Glutamatergic neuron (in vitro differentiated cells): ENCODE measurements at places on chromosomes 3 and 15.

DNA sequence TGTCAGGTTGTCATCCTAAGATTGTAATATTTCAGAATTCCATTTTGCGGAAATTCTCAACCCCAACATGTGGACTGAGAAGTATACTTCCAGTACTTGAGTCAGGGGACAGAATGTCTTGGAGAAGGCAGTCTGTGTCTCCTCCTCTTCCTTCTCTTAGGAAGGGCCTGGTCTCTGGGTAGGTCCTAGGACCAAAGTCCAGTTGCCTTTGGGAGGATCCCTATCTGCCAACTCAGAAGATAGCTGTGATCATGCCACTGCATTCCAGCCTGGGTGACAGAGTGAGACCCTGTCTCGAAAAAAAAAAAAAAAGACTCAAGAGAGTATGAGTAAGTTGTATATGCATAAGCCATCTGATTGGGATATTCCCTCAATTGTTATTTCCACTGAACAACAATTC lies 23.9 kb upstream of the FAM3D start:
- no peak for DNase-seq

DNA sequence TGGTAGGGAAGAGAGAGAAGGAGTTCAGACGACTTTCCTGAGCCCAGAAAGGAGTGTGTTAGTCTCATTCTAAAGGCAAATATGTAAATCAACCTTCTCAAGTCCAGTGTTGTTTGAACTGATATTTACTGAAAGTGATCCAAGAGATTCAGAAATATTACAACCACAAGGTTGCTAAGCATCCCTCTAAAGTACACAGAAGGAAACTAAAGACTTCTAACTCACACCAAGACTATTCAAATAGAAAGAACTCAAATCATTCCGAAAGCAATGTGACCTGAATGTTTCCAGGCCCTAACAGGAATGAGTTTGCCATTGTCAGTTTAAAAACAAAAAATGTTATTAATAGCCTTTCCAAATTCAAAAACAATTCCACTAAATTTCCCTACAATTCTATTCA lies 56.9 kb upstream of the VGLL3 start:
- DNase-seq = no peak

DNA sequence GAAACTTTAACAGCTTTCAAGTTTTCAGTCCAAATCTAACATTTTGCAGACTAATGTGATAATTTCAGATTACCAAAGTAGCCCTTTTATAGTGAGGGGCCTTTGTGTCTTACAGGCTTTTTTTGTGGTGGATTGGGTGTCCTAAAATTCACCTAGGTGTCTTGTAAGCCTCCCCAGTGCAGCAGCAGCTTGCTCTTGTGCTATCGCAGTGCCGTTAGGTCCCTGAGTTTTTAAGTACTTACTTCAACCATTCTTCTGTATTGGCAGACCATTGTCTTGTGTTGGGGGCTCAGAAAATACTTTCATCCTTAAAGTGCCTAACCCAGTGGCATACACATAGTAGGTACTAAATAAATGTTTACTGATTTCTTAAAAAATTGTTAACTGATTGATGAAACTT lies 2.1 kb downstream of the PDE8A start:
- DNase-seq = no peak

DNA sequence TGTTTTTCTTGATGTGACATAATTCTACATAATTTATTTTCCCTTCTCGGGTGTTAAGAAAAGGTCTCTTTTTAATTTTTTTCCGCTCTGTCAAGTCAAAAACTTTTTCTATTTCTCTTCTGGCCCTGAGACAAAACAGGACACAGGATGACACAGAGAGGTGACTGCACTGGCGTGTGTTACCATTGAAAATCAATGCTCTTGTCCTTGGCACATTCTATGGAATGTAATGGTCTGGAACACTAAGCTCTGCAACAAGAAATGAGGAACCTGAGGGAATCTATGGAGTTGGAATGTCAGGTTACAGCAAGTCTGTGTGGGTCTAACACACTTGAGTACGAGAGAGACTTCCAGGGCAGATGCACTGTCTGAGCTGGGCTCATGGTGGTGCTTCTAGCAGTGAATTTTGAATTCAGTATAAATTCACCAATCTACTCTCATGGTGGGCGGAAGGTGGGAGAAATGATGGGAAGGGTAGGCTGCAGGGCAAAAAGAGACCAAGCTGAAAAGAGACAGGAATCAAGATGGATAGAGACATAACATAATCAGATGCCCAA lies 508.3 kb downstream of the TUSC7 start:
- DNase-seq = no peak

DNA sequence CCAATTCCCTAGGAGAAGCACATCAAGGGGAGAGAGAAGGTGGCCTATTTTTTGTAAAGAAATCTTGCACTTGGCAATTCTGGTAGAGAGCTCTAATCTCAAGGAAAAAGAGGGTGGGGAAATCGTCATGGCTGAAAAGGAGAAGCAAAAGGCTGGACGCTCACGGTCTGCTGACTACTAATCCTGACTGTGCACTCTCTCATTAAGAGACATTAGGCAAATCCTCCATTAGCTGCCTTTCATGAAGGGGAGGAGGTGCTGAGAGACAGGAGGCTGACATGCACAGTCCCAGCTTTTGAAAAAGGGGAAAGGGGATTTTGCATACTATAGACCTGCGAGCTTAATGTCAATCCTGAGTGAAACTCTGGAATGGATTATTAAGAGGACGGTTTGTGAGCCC lies 170.0 kb downstream of the NR2F2 start:
- no peak for DNase-seq

DNA sequence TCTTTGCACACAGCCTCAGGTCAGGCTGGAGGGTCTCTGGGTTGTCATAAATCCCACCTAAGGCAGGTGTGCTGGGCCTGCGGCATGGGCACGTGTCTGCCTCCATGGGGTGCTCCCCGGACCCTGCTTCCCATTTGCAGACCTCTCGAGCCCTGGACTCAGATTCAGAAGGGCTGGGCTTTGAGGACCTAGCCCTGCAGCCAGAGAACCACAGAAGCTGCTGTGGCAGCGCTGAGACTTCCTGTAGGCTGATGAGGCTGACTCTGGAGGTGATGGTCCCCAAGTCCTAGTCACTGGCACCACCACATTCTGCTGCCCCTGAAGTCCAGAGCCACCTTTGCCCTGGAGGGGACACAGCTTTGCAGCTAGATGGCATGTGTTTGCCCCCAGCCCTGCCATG lies 156.4 kb downstream of the LRRC28 start:
- DNase-seq = no peak

GRCh38 chr3:113038328-113038727 lies 47.5 kb downstream of the GTPBP8 start:
- no peak for DNase-seq

DNA sequence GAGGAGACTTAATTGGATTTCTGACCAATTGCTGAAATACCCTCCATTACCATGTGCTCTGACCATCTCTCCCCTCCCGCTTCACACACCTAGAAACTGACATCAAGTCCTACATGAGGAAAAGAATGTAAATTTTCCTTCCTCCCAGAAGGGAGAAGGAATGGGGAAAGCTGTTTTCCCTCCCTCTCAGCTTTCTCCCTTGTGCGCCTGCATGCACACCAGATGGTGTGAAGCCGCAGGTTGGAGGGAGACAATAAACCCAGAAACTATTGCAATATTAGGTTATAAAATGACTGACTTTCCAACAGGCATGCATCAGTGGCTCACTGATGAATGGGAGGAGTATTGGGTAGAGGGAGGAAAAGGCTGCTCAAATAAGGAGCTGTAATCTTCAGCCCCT lies 50.9 kb downstream of the MB21D2 start:
- DNase-seq = no peak

DNA sequence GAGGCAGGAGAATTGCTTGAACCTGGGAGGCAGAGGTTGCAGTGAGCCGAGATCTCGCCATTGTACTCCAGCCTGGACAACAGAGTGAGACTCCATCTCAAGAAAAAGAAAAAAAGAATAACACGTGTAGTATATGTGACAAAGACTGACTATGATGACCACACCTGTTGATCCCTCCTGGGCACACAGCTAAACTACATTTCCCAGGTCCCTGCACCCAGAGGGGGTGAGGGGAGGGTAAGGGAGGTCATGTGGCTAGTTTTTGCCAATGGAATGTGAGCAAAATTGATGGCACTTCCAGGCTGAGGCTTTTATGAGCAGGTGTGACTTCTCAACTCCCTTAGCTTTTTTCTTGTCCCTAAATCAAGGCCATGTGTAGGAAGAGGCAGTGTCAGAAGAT lies 58.2 kb downstream of the KLHL6 start:
- no peak for DNase-seq

DNA sequence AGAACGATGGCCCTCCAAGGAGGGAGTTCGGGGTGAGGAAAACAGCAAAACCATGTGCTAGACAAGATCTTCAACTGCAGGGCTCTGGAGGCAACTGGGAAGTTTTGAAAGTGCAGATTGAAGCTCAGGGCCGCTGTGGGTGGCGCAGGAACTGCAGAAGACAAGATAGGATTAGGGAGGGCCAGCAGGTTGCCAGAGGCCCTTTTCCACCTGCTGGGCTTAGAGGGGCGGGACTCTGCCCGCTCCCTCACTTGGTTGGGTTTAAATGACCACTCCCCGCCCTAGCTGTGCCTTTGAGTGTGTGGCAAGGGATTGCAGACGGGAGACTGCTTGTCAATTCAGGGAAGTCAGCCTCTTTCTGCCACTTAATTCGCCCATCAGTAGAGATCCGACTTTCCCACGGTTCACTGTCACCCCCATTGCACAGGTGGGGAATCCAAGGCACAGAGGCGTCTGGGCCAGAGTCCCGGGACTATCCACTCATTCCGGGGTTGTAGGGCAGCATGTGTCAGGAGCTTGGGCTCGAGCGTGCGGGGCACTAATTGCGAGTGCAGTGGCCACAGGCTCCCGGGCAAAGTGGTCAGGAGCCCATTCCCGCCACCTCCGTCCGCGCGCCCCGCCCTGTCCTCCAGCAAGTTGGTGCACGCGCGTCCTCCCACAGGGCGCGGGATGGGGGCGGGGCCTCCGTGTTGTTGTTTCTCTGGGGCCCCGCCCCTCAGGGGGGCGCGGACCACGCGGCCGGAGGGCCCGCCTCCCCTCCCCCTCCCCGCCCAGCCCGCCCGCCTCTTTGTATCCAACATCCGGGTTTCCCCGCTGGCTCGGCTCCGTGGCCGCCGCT lies at the start of gene ACVR2B:
TSS of gene ACVR2B (plus strand) at position 816 of the 838 bp plus-strand sequence. CDS start 433 bp downstream, outside the sequence.
- peak; percentile 89 for DNase-seq

DNA sequence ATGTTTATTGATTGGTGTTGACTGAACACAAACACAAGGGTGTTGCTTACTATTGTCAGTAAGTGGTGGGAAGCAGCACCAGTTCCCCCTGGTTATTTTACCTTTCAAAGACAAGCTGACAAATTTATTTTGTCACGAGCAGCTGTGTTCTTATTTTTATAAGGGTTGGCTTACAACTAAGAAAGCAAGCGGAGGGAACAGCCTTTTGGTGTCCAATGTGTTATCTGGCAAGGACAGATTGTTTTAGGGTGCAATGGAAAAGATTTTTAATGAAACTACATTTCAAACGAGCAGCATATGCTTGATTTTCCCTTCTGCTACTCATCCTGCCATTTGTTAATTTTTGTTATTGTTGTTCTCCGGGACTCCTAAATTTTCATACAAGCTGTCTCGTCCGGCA lies 920.6 kb upstream of the CFAP20DC start:
- DNase-seq = no peak

- DNase-seq = no peak
Measured at GRCh38 chr3:115680803-115681345, 57.6 kb downstream of the GAP43 start.

DNA sequence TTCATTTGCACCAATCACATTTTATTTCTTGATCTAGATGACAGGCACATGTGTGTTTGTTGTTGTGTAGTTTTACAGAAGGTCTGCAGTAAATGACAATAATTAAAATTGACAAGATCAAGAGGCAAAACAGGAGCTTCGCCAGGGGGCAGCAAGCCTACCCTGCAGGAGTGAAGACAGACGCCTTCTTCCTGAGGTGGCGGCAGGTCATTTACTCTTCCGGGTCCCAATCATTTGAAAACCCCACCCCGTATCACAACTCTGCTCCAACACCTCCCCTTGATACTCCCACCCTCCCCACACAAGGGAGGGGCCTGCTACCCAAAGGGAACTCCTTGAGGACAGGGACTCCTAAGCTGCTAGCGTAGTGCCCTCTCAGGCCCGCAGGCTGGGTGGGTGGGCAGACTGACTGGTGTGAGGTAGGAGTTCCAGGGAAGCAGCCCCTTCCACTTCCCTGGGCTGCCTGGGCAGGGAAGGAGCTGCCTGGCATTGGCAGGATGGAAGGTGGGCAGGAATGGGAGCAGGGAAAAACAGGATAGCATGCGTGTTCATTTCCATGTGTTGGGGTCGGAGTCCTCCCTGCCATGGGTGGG lies 13.1 kb downstream of the CHDH start:
- no peak for DNase-seq

GRCh38 chr3:159766563-159767185 lies 222.0 kb upstream of the IL12A start:
- DNase-seq = no peak

DNA sequence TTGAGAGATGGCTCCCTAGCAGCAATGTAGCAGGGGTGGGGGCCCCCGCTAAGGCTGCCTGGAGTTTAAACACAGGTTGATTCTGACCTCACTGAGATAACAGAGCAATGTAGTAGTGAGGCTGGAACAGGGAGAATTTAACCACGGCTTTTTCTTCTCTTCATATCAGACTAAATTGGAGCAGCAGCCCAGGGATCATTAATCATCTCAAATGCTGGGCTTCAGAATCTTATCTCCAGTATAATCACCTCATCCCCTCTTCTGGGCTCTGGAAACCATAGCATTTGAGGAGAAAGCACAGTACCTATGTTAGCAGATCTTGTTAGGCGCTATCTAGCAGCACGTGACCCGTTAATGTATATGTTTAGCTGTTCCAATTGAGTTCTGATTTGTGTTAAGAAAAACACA lies 25.4 kb upstream of the DET1 start:
- no peak for DNase-seq

DNA sequence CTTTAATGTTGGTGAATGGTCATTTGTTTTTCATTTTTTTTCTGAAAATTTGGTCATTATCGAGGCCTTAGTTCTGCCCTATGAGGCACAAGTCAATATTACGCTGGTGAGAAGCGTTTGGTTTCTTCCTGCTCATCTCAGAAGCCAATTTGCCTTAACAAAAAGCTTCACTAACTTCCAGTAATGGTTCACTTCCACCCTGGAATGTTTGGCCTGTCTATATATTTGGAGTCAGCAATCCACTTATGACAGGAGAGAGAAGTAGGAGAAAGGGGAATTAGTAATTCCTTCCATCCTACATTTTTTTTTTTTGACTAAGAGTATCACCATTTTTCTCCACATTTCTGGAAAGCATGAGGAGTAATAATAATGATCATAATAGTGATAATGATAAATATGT lies 124.4 kb downstream of the DIPK2A start:
- DNase-seq = no peak

- no peak for DNase-seq
Measured at GRCh38 chr3:43126536-43126935, 20.7 kb upstream of the POMGNT2 start.

DNA sequence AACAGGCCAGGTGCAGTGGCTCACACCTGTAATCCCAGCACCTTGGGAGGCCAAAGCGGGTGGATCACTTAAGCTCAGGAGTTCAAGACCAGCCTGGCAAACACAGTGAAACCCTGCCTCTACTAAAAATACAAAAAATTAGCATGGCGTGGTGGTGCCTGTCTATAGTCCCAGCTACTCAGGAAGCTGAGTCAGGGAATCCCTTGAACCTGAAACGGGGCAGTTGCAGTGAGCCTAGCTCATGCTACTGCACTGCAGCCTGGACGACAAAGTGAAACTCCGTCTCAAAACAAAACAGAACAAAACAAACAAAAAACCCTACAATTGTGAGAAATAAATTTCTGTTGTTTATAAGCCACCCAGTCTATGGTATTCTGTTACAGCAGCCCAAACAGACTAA lies 94.7 kb downstream of the PIK3CB start:
- no peak for DNase-seq

GRCh38 chr3:170542704-170543103 lies 43.2 kb downstream of the SLC7A14 start:
- DNase-seq = no peak

GRCh38 chr3:99484871-99485270 lies 153.5 kb upstream of the COL8A1 start:
- DNase-seq = no peak
